ENCODE measurements at places on chromosomes 5 and 9.
A peak's percentile ranks its signal among the peaks of the same experiment; 100 is the strongest.

GRCh38 chr5:30638899-30639298 lies 554.6 kb upstream of the CDH6 start:
- no peak for DNase-seq

DNA sequence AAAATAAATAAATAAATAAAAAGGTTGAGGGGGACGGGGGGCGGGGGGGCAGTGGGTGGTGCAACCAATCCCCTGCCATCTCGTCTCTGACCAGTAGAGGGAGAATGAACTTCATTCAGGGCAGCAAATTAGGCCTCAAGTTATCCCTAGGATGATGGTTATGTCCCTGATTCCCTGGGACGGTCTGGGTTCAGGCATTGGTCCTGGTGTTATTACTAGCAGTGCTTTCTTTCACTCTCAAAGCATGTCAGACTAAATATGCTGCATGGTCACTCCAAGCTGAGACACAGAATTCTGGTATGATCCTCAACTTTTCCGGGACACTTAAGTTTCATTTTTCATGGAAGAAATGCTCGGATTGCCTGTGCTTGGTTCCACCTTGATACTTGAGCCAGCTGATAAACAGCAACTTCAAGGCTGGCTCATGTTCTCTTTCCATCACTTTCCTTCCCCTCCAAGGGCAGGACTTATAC lies 59.4 kb downstream of the DAP start:
- DNase-seq, result no peak

DNA sequence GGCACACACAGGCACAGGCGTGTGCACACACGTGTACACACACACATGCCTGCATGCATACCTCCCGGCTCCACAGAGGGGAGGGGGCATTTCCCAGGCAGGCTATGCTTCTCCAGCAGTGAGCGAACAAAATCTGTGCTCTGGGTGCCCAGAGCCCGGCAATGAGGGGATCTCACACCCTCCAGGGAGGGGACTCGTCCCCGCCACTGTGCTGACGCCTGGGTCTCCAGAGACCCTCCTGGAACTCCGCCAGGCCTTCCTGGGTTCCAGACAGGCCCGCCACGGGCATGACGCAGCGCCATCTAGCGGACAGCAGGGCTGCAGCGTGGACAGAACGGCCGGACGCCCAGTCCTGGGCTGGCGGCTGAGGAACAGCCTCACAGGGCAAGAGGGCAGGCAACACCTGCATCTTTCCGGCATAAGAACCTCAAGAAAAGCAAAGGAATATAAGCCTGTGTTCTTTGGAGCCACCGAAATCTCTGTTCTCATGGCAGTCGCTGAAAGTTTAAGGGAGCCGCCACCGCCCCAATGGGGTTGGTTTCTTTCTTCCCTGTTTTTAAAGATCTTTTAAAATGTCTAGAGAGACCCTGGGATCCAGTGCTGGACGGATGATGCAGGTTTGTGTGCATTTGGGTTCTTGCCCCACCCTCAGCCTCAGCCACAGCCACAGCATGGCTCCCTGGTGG lies 135.6 kb upstream of the PPP1R26 start:
- peak; percentile 84 for DNase-seq

DNA sequence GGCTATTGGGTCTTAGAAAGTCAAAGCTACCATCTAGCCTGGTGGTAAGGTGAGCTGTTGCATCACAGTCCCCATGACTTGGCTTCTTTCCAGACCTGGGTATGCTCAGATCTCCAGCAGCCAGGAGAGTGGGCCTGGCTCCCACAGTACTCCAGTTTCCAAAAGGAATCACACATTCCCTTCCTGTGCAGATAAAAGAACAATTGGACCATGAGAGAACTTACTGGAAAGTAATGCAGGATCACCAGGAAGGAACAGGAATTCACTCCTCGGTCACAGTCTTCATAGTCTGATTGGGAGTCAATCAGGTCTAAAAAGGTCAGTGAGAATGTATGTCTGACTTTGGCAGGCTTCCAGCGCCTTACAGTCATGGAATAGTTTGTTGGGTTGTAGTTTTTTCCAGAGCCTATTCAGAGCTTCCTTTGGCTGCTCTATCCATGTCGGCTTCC lies 47.8 kb upstream of the CD180 start:
- no peak for DNase-seq

DNA sequence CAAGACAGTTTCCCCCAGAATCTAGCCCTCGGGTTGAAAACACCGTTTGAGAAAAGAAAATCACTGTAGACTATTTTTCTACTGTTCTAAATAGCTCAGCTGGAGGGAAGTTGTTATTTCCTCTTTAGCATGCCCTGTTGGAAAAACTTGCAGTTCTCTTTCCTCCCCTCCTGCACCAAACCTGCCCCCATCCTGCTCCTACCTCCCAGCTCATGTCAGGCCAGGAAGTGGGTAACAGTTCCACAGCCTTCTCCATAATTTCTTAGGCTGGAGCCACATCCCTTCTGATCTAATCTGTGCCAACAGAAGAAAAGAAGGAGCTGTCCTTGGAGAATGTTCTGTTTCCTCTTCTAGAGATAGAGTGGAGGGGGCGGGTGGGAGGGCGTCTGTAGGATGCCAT lies 437.7 kb downstream of the SPOCK1 start:
- no peak for DNase-seq

GRCh38 chr5:76714751-76715485 lies 1.0 kb upstream of the F2R start:
- DNase-seq, result peak; percentile 85

DNA sequence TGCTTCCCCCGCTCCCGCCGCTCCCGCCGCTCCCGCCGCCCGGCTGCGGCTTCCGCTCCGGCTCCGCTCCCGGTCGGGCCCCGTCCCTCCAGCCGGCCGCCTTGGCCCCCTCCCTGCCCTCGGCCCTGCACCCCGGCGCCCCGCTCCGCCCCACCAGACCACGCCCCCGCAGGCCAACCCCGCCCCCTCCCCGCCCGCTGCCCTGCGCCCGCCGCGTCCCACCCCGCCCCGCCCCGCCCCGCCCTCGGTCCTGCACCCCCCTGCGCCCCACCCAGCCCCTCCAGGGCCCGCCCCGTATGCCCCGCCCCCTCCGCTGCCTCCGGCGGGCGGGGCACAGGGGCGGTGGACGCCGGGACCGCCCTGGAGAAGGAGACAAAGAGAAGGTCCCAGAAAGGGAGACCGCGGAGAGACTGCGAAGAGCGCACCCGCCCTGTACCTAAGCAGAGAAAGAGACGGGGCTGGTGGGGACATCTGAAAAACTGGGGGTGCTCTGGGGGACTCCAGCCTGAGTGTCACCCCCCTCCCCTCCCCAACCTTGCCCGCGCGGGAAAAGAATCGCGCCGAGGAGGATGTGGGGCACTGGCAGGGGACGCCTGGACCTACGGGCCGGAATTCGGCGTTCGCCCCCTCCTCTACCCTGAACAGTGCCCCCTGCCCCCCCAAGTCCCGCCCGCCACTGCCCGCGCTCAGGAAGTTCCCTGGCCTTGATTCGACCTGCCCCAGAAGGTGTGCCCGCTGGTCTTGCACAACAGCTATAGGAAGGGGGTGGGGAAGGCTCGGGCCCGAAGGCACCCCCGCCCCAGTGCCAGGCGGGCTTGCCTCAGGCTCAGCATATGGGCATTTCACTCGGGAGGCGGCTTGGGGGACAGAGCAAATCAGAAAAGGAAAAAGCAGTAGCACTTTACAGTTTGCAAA lies 42.8 kb upstream of the STXBP1 start:
- DNase-seq, result peak; percentile 90

DNA sequence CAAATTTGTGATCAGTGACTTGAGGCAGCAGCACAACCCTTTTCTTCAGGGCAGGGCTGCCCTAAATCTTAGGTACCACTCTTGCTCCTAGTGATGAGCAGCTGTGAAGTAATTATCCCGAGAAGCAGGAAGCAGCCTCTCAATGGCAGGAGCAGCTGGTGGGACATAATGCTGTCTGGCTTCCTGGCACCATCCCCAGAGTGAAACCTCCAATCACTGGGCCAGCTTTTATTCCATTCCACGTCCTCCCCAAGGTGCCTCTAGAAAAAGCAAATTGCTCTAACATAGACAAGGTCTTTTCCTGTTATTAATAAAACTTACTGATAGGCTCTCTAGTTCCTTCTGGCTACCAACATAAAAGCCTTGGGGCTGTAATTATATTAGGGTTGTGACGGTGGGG lies 154.0 kb downstream of the FRMD3 start:
- DNase-seq, result no peak

DNA sequence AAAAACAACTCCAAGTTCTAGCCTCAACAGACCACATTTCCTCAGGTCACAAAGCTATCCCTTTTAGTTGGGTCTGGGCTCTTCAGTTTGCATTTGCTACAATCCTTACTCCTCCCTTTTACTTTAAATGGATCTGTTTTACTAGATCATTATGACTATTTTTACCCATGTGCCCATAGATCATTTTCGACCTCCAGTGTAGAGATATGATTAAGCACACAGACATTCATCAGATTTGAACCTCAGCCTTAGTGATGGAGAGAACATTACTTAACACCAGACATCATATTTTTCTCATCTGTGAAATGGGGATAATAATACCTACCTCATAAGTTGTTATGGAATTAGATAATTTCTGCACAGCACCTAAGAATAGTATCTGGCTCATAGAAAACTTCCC lies 141.9 kb downstream of the NPR3 start:
- DNase-seq, result no peak

DNA sequence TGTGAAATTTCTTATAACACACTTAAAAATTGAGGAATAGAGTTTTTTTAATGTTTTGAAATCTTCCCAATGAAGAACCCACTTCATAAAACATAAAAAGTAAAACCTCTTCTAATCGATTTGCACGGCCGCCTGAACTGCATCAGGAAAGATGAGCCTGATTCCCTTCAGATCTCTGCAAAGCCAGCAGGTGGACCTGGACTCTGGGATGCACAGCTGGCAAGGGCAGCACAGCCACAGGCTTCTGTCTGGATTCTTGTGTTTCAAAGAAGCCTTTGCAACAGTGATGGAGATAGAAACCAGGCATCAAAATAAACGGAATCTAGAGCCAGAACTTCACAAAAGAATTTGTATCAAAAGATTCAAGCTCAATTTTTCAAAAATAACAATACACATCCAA lies 36.0 kb upstream of the SPATA31C2 start:
- DNase-seq, result no peak

DNA sequence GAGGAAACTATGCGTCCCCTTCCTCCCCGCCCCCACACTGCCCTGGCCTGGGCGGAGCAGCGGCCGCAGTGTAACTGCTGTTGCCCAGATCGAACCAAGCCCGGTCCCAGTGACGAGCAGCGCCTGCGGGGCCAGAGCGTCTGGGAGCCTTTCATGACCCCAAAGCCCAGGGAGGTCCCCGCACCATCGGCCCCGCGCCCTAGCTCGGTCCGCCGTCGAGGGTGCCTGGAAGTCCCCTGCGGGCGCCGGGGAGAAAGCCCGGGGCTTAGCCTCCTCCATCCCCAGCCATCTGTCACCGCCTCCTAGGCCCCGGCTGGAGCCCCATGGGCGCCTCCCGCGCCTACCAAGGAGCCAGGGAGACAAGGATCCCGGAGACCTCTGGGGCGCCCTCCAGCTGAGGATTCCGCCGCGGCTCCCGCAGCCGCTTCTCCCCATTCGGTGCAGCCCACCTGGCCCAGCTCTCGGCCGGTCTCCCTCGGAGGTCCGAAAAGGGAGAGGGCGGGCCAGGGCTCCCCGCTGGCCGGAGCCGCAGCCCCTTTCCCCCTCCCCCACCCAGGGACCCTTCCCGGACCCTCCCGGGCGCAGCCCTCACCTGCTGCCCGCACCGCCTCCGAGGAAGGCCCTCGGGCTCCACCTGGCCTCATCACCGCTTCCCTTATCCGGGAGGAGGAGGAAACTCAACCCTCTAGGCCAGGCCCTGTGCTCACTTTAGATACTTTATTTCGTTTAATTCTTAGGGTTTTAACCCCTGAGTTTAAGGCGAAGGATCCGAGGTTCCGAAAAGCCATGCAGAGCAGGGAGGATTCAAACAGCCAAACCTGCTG lies 45.6 kb downstream of the APTX start:
- DNase-seq, result no peak

DNA sequence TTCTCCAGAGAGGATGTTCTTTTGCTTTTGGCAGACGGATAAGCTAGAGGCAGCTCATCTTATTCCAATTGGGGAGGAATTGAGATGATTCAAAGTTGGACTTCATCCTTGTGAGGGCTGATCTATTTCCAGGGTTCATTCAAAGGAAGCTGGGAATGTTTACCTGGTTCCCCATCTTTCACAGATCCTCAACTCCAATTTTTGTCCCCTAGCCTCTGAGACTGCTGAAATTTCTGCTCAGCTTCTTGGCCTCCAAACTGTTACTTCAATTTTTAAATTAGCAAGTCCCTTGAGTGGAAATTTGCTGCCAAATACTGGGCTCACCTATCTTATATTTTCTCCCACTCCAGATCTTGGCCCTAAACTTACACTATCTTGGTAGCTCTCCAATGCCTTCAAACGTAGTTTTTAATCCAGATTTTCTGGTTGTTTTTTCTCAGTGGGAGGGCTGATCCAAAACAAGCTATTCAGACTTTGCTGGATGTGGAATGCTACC lies 93.9 kb upstream of the NEK6 start:
- DNase-seq, result no peak

DNA sequence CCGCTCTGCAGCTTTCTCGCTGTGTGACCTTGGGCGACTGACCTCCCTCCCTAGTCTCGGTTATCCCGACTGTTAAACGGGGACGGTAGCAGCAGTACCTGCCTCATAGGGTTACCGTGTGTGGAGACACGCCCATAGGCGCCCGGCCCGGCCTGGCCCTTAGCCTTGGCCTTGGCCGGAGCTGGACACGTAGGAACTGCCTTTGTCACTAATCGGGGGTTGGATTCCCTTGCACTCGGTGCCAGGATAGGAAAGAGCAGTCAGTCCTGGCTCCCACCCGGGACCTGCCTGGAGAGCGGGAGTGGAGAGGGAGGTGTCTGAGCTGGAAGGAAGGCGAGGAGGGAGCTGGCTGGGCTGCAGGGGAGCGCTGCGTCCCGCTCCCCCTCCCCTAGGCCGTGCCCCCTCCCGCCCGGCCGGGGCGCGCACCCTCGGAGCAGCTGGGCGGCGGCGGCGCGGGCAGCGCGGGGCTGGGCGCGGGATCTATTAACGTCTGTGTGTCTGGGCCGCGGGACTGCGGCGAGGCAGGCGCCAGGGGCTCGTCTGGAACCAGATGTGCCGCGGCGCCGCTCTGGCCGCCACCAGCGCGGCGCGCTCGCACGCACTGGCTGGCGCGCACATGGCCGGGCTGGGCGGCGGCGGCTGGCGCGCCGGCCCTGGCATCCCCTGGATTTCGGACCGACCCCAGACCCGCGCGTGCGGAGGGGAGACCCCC lies 31.7 kb downstream of the PRRX2 start:
- no peak for DNase-seq

GRCh38 chr9:71349218-71349617 lies 227.8 kb upstream of the TRPM3 start:
- no peak for DNase-seq

DNA sequence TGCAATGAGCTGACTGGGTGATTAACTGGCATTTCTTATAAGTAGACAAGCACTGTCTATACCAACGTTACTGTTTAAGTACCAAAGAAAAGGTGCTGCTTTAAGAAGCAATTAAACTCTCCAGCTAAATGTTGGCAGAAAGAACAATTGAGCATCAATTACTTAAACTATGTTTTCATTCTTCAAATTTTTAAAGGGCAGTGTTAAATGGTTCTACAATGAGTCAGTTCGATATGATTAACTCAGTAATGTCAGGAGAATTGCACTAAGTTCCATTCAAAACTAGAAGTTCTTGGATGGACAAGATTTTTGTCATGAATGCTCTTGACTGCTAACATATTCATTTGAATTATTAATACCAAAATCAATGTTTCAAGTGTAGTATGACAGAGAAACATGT lies 593.7 kb downstream of the DNAH5 start:
- DNase-seq, result no peak

GRCh38 chr5:179870952-179871351 lies 12.3 kb upstream of the MRNIP start:
- peak; percentile 24 for DNase-seq

All from spleen (tissue), 13 donors.